ENCODE measurements at places on chromosomes 13 and 19.

DNA sequence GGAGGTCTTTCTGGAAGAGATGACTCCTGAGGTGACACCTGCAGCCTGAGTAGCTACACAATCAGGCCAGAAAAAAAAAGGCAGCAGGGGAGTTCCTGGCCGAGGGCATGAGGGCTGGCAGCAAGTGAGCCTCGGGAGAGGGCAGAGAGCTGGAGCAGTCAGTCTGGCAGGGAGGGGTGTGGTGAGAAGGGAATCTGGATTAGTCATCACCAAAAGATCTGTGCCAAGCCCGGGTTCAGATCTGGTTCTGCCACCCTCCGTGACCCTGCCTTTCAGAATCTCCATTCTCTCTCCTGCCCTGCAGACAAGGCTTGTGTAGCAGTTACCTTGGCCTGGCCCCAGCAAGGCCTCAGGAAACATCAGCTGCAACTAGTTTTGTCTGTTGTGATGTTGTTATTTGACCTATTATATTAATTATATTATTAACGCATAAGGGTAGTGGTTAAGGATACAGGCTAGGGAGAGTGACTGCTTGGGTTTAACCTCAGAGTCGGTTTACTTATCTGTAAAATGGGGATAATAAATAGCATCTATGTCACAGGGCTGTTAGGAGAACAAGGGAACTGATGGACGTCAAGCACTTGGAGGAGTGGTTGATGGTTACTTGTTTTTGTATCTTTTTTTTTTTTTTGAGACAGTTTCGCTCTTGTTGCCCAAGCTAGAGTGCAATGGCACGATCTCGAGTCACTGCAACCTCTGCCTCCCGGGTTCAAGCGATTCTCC, 2.7 kb upstream of the CAPNS1 start:
- no peak for DNase-seq

DNA sequence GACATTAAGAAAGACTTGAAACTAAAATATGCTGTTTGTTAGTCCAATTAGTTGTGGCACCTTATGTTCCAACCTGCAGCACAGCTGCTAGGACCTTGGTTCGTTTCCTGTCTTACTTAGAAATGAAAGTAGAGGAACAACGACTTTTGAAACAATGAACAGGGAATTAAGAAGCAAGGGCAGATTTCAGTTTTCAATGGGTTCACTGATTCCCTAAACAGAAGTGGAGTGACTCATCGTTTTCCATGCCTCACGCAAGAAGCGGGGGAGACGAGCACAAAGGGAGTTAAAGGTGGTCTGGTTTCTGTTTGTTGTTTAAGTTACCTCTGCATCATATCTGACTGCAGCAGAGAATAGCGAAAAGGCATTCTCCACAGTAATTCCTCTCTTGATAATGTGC, 44.8 kb downstream of the PHF11 start:
- DNase-seq = no peak

- DNase-seq = no peak
Measured at GRCh38 chr13:80379245-80379644, 38.3 kb upstream of the SPRY2 start.

DNA sequence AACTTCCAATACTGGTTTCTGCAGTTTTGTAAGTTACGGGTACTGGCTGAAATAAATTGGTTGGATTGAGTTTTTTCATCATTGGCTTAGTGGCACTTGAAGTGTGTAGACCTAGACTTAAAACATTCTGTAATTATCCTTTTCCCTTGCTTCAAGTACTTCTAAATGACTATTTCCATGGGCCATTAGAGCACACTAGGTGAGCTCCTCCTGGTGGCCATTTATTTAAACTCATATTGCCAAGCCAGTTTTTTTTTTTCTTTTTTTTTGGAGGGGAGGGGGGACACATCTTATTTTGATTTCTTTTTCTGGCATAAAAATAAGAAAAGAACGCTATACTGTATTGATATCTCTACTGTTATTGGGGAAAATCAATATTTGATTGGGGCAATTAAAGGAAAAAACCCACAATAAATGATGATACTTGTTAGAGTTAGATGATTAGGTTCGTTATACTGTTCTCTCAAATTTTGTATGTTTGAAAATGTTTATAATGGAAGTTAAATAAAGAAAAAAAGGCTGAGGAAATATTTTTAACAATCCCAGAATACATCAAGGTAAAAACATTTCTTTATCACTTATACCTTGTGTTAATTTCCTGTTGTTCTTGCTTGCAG, 82.9 kb downstream of the PDS5B start:
- DNase-seq = no peak

- no peak for DNase-seq
Measured at GRCh38 chr13:75365724-75366173, 116.2 kb downstream of the TBC1D4 start.

DNA sequence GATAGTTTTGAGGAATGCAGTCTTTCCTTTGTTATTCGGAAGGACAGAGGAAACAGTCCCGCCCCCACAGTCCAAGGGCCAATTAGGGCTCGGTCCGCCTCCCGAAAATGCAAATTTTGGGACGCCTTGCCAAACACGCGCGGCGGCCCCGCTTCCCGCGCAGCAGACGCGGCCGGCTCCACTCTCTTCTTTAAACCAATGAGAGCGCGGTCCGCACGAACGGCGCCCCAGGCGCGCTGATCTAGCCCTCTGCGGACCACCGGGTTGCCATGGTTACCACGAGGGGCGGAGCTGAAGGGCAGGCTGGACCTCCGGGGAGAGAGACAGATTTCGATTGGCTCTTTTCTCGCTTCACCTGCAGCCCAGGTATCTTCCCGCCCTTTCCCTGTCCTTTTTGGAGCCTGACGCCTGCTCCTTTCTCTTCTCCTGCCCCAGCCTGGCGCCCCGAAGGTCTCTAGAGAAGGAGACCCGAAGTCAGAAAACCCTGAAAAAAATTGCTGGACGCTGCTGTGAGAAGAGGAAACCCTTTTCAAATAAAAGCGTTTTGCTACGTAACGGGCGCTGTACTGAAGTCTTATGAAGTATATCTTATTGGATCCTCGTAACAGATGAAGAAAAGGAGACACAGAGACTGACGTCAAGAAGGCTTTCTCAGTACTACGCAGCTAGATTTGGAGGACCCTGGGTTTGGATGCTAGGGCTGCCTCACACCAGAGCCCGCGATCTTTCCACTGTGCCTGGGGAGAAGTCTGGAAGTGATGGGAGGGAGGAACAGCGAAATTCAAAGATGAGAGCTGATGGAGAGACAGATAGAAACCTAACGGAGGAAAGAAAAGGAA, 2.0 kb downstream of the PTH2 start:
- no peak for DNase-seq

GRCh38 chr13:78649997-78650716, 8.8 kb downstream of the OBI1 start:
- no peak for DNase-seq

DNA sequence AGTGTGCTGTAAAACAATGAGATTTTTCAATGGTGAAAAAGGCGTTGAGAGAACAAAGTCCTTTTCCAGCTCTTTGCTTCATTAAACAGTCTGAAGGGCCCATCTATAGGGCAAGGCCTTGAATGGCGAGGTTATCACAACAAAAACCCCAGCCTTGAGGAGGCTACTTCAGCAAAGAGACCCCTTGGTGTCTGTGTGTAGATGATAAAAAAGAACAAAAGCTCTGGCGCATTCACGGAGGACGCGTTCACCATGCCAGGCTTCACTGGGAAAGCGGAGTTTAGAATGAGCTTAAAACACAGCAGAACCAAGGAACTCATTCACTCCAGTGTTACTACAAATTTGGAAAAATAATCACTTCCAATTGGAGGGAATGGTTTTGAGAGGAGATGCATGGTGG, 530.0 kb upstream of the ARGLU1 start:
- DNase-seq = no peak

GRCh38 chr19:30402436-30403202, 30.4 kb downstream of the ZNF536 start:
- no peak for DNase-seq

DNA sequence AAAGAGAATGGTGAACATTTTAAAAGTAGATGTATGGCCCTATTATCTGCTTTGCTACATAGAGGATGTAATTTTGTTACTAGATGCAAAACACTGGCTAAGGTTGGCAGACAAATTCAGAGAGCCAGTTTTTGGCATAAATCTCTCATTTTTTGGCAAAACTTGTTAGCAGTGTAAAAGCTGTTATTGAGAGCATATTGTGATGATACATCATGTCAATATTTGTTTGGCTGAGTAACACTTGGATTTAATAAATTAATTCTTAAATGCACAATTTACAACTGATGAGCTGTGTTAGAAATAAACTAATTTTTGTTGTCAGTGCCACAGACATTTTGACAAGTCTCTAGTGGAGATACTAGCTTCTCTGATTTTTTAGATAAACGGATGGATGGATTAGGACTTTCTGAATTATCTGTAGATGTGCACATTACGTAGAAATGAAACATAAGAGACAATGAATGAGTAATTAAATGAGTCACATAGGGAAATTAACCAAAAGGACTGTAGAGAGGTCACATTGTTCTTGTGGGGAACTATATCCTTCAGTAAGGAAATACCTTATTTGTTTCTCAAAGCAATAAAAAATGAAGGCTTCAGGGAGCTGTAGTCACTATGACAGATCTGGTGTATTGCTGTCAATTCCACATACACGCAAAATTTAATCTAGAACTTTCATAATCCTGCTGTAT, 17.4 kb downstream of the UFM1 start:
- DNase-seq = no peak

GRCh38 chr13:93079294-93079693, 147.3 kb upstream of the GPC6 start:
- no peak for DNase-seq

- DNase-seq = peak; percentile 58
Measured at GRCh38 chr13:24251525-24251924, 57.9 kb upstream of the C1QTNF9 start.

DNA sequence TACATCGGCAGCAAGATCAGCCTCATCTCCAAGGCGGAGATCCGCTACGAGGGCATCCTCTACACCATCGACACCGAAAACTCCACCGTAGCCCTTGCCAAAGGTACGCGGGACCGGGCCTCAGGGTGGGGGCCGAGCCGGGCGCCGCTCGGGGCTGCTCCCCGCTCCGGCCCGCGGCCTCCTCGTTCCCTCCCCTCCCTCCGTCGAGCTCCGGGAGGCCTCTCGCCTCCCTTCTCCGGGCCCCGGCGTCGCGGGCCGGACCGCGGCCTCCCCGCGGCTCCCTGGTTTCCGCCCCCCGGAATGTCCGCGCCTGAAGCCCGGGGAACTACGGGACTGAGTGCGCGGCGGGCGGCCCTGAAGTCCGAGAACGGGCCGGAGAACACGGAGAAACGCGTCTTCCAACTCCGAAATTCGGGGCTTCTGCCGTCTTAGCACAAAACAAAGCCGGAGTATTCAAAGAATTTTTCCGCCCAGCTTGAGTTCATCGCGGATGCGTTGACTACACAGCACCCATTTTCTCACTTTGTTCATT, 423 bp downstream of the LSM14A start:
- DNase-seq = no peak

Measured in stimulated activated CD4-positive, alpha-beta T cell treated with anti-CD3 and anti-CD28 coated beads, Interleukin-1b, Interleukin-23, amount 100 ng/mL, for 1 hour (primary cell).